Activated T-helper 1 cell treated with anti-CD3 and anti-CD28 coated beads, Interleukin-12 subunit alpha, Interleukin-12 subunit beta, Interleukin-2, Interleukin-4 antibody, amounts not matched to agents 30 ng/mL and 10 ng/mL and 1 ng/mL, durations not matched to agents 14 hours and 24 hours and 36 hours (primary cell): ENCODE measurements at places on chromosomes 1 and 21.
A peak's percentile ranks its signal among the peaks of the same experiment; 100 is the strongest.

GRCh38 chr1:202954057-202954745, 3.9 kb downstream of the ADIPOR1 start:
- peaks cover 11% of the 10 kb centered on the region for H3K36me3 ChIP-seq
- H3K4me1 ChIP-seq = peaks cover 60% of the 10 kb centered on the region
- DNase-seq = no peak
- peaks cover 2% of the 10 kb centered on the region for H3K27me3 ChIP-seq
- H3K4me3 ChIP-seq = no peak overlapping the region

- peaks cover 32% of the 10 kb centered on the region for H3K36me3 ChIP-seq
- DNase-seq = peak; percentile 85
- peak overlapping the region; percentile 98 for H3K27ac ChIP-seq
- peaks cover 60% of the 10 kb centered on the region for H3K4me1 ChIP-seq
- peak overlapping the region; percentile 97 for H3K4me3 ChIP-seq
These were observed 68.3 kb downstream of the SLC35A3 start for GRCh38 chr1:100037927-100038659.

- no peak for DNase-seq
- H3K4me3 ChIP-seq = no peak overlapping the region
- H3K4me1 ChIP-seq = no peaks in the 10 kb centered on the region
- no peaks in the 10 kb centered on the region for H3K27me3 ChIP-seq
These were observed 242.4 kb upstream of the GREM2 start for GRCh38 chr1:240854367-240854766.

DNA sequence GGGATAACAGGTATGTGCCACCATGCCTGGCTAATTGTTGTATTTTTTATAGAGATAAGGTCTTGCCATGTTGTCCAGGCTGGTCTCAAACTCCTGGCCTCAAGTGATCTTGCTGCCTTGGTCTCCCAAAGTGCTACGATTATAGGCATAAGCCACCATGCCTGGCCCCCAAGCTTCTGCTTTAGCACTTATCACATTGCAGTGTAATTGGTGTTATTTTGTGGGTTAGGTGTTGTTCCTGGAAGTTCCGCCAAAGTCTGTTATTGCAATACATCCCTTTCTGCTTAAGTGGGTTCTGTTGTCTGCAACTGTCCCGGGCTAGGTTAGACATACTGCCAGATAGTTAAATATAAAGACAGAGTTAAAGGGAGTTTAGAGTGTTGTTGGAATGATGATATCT, 3.4 kb downstream of the ZCCHC17 start:
- DNase-seq = no peak
- no peak overlapping the region for H3K4me3 ChIP-seq
- peaks cover 15% of the 10 kb centered on the region for H3K4me1 ChIP-seq
- peaks cover 8% of the 10 kb centered on the region for H3K36me3 ChIP-seq
- no peaks in the 10 kb centered on the region for H3K27me3 ChIP-seq
- no peak overlapping the region for H3K27ac ChIP-seq

GRCh38 chr21:28833182-28833581, 159.5 kb downstream of the LTN1 start:
- H3K27ac ChIP-seq = peak overlapping the region; percentile 88
- DNase-seq = no peak
- H3K36me3 ChIP-seq = peaks cover 17% of the 10 kb centered on the region
- H3K4me3 ChIP-seq = peak overlapping the region; percentile 43

DNA sequence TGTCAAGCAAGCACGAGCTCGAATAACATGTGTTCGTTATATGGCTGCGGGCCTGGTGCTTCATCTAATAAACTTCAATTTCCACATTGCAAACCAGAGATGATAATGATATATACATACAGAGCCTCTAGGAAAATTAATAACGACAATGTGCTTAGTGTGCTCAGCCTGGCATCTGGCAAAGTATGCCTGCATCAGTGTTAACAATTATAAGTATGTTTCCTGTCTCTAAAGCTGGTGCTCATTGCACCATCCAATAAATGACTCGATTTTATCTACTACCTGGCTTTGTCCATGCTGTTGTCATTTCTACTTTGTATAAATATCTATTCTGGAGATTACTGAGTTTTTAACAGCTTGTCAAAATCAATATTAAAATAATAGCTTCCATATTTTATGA, 1402.6 kb downstream of the MRPL39 start:
- no peaks in the 10 kb centered on the region for H3K4me1 ChIP-seq
- H3K27me3 ChIP-seq = no peaks in the 10 kb centered on the region
- no peak for DNase-seq
- no peaks in the 10 kb centered on the region for H3K36me3 ChIP-seq
- no peak overlapping the region for H3K27ac ChIP-seq
- H3K4me3 ChIP-seq = no peak overlapping the region

DNA sequence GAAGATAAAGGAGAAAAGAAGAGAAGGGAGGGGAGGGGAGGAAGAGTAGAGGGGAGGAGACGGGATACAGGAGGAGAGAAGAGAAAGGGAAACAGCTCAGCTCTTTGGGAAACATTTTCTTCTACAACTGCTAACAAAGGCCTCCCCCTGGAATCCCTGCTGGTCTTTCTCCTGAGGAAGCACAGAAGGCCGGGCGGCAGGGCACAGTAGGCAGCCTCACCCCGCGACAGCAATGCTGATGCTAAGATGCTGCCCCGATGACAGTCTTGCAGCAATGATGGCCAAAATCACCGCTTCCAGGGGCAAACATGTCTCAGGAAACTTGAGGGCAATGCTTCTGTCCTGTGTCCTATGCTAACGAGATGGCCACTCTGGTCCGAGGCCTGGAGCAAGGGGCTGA, 5.2 kb downstream of the KIAA2013 start:
- H3K4me1 ChIP-seq = peaks cover 31% of the 10 kb centered on the region
- no peaks in the 10 kb centered on the region for H3K27me3 ChIP-seq
- DNase-seq = no peak

DNA sequence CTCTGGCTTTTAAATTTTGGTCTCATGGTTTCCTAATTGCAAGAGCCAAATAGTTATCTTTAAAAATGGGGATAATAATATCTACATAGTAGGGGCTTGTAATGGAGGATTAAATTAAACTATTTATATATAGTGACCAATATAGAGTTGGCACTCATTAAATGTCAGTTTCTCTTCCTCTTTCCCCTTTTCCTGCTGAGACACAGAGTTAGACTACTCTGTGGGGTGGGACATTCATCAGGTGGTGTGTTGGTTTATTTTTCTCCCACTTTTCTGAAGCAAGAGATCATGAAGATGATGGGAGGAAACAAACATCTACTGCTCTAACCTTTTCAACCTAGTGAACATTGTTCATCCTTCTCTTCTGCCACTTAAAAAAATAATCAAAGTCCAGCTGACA, 17.3 kb upstream of the RAP1A start:
- peak overlapping the region; percentile 97 for H3K27ac ChIP-seq
- H3K4me3 ChIP-seq = peak overlapping the region; percentile 75
- no peak for DNase-seq
- H3K4me1 ChIP-seq = peaks cover 90% of the 10 kb centered on the region
- H3K36me3 ChIP-seq = peaks cover 30% of the 10 kb centered on the region
- no peaks in the 10 kb centered on the region for H3K27me3 ChIP-seq

GRCh38 chr1:17232759-17233661, 15.9 kb upstream of the PADI3 start:
- no peaks in the 10 kb centered on the region for H3K4me1 ChIP-seq
- H3K27ac ChIP-seq = no peak overlapping the region
- H3K4me3 ChIP-seq = no peak overlapping the region
- no peak for DNase-seq
- H3K27me3 ChIP-seq = peaks cover 12% of the 10 kb centered on the region
- no peaks in the 10 kb centered on the region for H3K36me3 ChIP-seq

GRCh38 chr1:161721738-161722343, 497 bp downstream of the FCRLB start:
- H3K27ac ChIP-seq = no peak overlapping the region
- DNase-seq = no peak
- H3K36me3 ChIP-seq = peaks cover 3% of the 10 kb centered on the region
- peaks cover 24% of the 10 kb centered on the region for H3K4me1 ChIP-seq

GRCh38 chr21:34726627-34727337, 58.0 kb downstream of the CLIC6 start:
- no peak overlapping the region for H3K4me3 ChIP-seq
- DNase-seq = no peak
- no peaks in the 10 kb centered on the region for H3K36me3 ChIP-seq
- H3K27ac ChIP-seq = no peak overlapping the region
- H3K27me3 ChIP-seq = peaks cover 19% of the 10 kb centered on the region

DNA sequence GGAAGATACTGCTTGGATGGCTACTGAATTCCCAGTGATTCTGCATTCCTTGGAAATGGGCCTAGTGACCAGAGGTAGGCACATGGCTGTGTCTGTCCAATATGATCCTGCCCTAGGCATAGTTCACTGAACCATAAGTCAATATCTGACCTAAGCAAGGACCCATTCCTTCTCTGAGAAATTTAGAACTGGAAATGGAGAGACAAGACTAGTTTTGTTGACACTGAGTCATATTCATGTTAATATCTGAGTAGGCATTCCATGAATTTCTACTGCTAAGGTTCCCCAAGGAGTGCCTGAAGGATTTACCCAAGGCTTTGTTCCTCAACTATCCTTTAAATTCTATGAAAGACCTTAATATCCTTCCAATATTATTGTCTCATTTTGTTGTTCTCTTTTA, 329.8 kb upstream of the BEND5 start:
- no peaks in the 10 kb centered on the region for H3K27me3 ChIP-seq
- H3K27ac ChIP-seq = no peak overlapping the region

DNA sequence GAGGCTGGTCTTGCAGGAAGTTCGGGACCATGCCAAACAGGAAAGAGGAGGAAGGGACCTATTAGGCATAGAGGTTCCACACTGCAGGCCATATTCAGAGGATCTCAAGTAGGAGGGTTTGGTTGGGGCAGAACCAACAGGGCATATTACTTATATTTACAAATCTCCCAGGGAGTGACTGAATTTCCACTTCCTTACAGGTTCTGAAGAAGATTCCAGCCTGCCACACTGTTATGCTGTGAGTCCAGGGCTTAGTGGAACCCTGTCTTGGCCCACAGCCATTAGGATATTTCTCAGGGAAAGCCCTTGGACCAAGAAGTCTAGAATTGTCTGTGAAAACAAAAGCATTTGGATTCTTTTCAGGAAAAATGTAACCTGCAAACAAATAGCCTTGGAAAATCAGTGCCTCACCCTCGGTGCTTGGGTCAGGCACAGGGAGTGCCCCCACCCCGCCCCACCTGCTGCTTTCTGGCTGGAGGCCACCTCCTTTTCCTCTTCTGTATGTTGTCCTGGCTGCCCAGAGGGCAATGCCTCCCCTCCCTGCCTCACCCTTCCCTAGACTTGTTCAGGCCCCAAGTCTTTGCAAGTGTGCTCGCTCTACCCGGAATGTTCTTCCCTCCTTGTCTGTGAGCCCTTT, 41.0 kb upstream of the JUN start:
- peaks cover 7% of the 10 kb centered on the region for H3K27me3 ChIP-seq
- no peak overlapping the region for H3K27ac ChIP-seq
- peaks cover 20% of the 10 kb centered on the region for H3K36me3 ChIP-seq

GRCh38 chr1:59139396-59139795, 157.5 kb upstream of the FGGY start:
- H3K4me3 ChIP-seq = no peak overlapping the region
- H3K4me1 ChIP-seq = peaks cover 73% of the 10 kb centered on the region
- no peak for DNase-seq
- H3K27ac ChIP-seq = no peak overlapping the region
- H3K27me3 ChIP-seq = no peaks in the 10 kb centered on the region

- DNase-seq = peak; percentile 72
- H3K4me3 ChIP-seq = peak overlapping the region; percentile 64
- H3K27me3 ChIP-seq = no peaks in the 10 kb centered on the region
- peak overlapping the region; percentile 97 for H3K27ac ChIP-seq
- H3K36me3 ChIP-seq = peaks cover 60% of the 10 kb centered on the region
These were observed 55.9 kb downstream of the MRPS6 start for GRCh38 chr21:34129039-34129891.

DNA sequence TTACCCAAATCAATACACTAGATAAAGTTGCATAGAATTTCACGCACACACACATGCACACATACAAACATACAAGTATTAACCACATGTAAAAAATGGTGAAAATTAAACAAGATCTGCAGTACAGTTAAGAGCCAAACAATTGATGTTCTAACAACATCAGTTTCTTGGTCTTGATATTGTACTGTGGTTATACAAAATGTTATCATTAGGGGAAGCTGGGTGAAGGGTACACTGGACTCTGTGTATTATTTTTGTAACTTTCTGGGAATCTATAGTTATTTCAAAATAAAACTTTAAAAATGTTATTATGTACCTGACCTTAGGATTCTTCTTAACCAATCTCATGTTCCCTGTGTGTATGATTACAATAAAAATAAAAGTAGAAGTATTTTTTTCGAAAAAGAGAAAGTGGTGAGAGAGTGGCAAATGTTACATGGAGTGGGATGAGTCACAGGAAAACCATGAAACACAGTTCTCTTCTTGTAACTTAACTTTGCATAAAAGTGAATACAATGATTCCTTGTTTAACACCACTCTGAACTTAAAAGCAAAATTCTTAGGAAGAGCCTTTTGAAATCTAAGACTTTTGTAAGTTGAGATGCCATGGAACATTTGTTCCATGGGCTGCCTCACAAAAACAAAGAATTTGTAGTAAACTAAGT, 101.6 kb upstream of the RUNX1 start:
- no peaks in the 10 kb centered on the region for H3K27me3 ChIP-seq
- no peak overlapping the region for H3K4me3 ChIP-seq
- peaks cover 9% of the 10 kb centered on the region for H3K36me3 ChIP-seq
- peak overlapping the region; percentile 42 for H3K27ac ChIP-seq
- DNase-seq = no peak

GRCh38 chr1:181179987-181180365, 91.5 kb downstream of the IER5 start:
- H3K27ac ChIP-seq = peak overlapping the region; percentile 5
- peaks cover 11% of the 10 kb centered on the region for H3K4me1 ChIP-seq
- peak; percentile 17 for DNase-seq
- H3K4me3 ChIP-seq = no peak overlapping the region
- no peaks in the 10 kb centered on the region for H3K36me3 ChIP-seq

GRCh38 chr21:20353351-20353750, 644.9 kb upstream of the NCAM2 start:
- H3K27ac ChIP-seq = no peak overlapping the region
- H3K36me3 ChIP-seq = no peaks in the 10 kb centered on the region
- DNase-seq = no peak
- H3K4me3 ChIP-seq = no peak overlapping the region
- H3K4me1 ChIP-seq = no peaks in the 10 kb centered on the region
